SJSA1 (cell line): ENCODE measurements at places on chromosomes 5 and 9. TPM values are rescaled to one million over a fixed set of nuclear protein-coding genes. Genes with fewer than 3 reads are reported as not detected.

Gene LRRC70
- total RNA-seq = 0.71 and 1.1 TPM in 2 replicates

GRCh38 chr5:150489360-150490295 is 18.3 kb upstream of the NDST1 start:
- H3K4me3 ChIP-seq = no peak overlapping the region
- peak overlapping the region; percentile 59 for H3K27ac ChIP-seq
- H3K27me3 ChIP-seq = no peaks in the 10 kb centered on the region
- DNase-seq = no peak

Gene CEL
- total RNA-seq = 0.61 TPM in 1 of 2 replicates, not detected in the other

Gene CENPP
- 9.6 and 11.0 TPM in 2 replicates for total RNA-seq

- no peak overlapping the region for H3K4me3 ChIP-seq
- DNase-seq = no peak
- no peaks in the 10 kb centered on the region for H3K4me1 ChIP-seq
- H3K27me3 ChIP-seq = no peaks in the 10 kb centered on the region
- H3K27ac ChIP-seq = no peak overlapping the region
- H3K36me3 ChIP-seq = no peaks in the 10 kb centered on the region
These were observed 48.1 kb upstream of the TDRD7 start for GRCh38 chr9:97363661-97364299.

GRCh38 chr5:81779916-81780266 is 29.0 kb upstream of the SSBP2 start:
- H3K27me3 ChIP-seq = no peaks in the 10 kb centered on the region
- no peaks in the 10 kb centered on the region for H3K36me3 ChIP-seq
- H3K4me1 ChIP-seq = peaks cover 14% of the 10 kb centered on the region
- H3K4me3 ChIP-seq = no peak overlapping the region
- peak overlapping the region; percentile 39; the same call in 1 of the 2 replicates for H3K27ac ChIP-seq

DNA sequence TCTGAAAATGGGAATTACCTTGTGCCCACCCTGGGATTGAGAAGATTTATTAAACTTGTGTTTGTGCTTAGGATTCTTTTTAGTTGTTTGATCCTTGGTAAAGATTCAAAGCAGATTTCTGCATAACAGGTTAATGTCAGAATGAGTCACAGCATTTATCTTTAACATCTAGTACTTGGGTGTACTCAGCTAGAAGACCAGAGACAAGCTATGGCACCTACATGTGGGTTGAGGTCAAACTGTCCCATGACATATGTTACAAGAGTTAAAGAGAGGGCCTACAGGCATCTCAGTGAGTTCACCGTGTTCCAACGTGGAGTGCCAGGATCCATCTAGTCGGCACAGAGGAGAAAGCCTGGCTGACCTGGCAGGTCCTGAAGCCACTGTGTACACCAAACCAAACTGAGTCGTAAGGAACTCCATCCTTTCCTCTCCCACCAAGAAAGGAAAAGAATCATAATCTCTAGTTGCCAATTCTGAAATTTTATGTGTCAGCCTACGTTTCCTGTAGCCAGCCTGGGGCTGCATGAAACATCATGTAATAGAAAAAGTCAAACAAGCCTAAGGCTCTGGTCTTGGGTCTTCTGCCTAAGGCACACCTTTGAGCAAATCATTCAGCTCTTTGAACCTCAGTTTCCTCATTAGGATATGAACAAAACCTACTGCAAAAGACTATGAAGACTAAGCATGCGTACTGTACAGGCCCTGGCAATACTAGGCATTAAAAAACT is 73.7 kb downstream of the RCL1 start:
- no peaks in the 10 kb centered on the region for H3K36me3 ChIP-seq
- H3K4me3 ChIP-seq = no peak overlapping the region
- no peaks in the 10 kb centered on the region for H3K27me3 ChIP-seq
- no peak overlapping the region for H3K27ac ChIP-seq

GRCh38 chr9:108536836-108537601 is 318.8 kb downstream of the ACTL7B start:
- H3K27ac ChIP-seq = no peak overlapping the region
- no peaks in the 10 kb centered on the region for H3K36me3 ChIP-seq
- DNase-seq = no peak
- H3K4me3 ChIP-seq = no peak overlapping the region
- peaks cover 25% of the 10 kb centered on the region for H3K4me1 ChIP-seq

DNA sequence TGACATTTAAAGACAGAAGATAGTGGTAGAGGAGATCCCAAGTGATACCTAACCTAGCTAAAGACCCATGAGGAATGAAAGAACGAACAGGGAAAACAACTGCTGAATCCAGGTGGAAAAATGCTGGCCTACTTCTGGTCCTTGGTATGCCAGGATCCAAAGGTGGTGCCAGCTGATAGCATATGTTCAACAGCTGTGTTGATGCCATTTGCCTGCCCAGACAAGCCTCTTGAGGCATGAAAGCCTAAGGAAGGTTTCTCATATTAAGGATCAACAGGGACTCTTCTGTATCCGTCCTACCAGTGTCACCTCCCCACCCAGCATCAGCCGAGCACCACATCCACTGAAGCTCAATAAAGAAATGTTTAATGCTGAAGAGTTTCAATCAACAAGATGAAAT is 225.7 kb upstream of the DMRT1 start:
- H3K36me3 ChIP-seq = no peaks in the 10 kb centered on the region
- no peak overlapping the region for H3K27ac ChIP-seq
- H3K4me3 ChIP-seq = no peak overlapping the region
- no peaks in the 10 kb centered on the region for H3K27me3 ChIP-seq
- DNase-seq = no peak

GRCh38 chr5:108260117-108260857 is 121.6 kb downstream of the FBXL17 start:
- H3K27ac ChIP-seq = no peak overlapping the region
- no peaks in the 10 kb centered on the region for H3K36me3 ChIP-seq
- H3K4me1 ChIP-seq = peaks cover 6% of the 10 kb centered on the region
- H3K4me3 ChIP-seq = no peak overlapping the region

DNA sequence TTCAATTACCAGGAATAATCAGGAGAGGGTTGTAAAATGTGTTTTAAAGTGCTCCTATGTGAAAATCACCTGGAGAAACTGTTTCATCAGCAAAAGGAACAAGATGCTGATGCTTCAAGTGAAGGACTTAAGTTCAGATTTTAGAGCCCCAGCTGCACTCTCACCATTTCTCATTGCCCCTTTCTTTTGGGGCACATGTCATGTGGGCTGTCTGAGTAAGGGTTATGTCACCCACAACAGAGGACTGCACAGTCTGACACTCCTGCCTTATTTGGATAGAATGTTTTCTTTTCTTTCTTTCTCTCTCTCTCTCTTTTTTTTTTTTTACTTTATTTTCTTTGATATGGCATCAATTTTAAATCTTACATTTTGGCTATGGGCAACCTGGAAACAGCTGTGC is 204.1 kb upstream of the EFNA5 start:
- H3K4me3 ChIP-seq = no peak overlapping the region
- no peaks in the 10 kb centered on the region for H3K27me3 ChIP-seq
- no peak overlapping the region for H3K27ac ChIP-seq
- peaks cover 28% of the 10 kb centered on the region for H3K4me1 ChIP-seq

Gene MYMK
- total RNA-seq = not detected in 2 replicates

Gene NOXA1
- not detected in 2 replicates for total RNA-seq

DNA sequence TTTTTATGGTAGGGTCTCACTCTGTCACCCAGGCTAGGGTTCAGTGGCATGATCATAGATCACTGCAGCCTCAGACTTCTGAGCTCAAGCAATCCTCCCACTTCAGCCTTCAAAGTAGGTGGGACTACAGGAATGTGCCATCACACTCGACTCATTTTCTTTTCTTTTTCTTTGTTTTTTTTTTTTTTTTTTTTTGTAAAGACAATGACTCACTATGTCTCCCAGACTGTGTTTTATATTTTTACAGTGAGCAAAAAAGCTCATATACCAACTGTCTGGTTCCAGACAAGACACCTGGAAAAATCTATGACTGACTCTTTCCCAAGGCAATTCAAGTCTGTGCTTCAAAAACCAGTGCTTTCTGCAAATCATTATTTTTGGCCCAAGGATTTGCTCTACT is 10.8 kb upstream of the FOXD1 start:
- H3K27me3 ChIP-seq = no peaks in the 10 kb centered on the region
- no peak for DNase-seq
- H3K4me3 ChIP-seq = no peak overlapping the region
- H3K27ac ChIP-seq = no peak overlapping the region
- no peaks in the 10 kb centered on the region for H3K4me1 ChIP-seq

Gene INSL4
- total RNA-seq = 0.81 TPM in 1 of 2 replicates, not detected in the other

DNA sequence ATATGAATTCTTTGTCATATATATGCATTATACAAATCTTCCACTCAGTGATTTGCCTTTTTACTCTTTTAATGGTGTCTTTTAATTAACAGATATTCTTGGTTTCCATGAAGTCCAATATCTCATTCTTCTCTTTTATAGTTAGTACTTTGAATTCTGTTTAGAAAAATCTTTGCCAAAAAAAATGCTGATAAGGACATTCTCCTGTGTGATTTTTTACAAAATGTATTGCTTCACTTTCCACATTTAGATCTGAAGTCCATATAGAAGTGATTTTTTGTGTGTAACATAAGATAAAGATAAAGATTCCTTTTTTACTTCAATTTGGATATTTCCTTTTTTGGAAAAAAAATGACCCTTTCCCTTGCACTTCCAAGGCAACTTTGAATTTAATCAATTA is 50.3 kb downstream of the OTP start:
- DNase-seq = no peak
- H3K4me3 ChIP-seq = no peak overlapping the region
- no peaks in the 10 kb centered on the region for H3K36me3 ChIP-seq

GRCh38 chr5:172186114-172186695 is 1.8 kb downstream of the STK10 start:
- peak overlapping the region; percentile 60 for H3K27ac ChIP-seq
- H3K4me1 ChIP-seq = peaks cover 21% of the 10 kb centered on the region
- H3K4me3 ChIP-seq = peak overlapping the region; percentile 86
- DNase-seq = no peak

Gene MAMDC2
- total RNA-seq = not detected in 2 replicates

DNA sequence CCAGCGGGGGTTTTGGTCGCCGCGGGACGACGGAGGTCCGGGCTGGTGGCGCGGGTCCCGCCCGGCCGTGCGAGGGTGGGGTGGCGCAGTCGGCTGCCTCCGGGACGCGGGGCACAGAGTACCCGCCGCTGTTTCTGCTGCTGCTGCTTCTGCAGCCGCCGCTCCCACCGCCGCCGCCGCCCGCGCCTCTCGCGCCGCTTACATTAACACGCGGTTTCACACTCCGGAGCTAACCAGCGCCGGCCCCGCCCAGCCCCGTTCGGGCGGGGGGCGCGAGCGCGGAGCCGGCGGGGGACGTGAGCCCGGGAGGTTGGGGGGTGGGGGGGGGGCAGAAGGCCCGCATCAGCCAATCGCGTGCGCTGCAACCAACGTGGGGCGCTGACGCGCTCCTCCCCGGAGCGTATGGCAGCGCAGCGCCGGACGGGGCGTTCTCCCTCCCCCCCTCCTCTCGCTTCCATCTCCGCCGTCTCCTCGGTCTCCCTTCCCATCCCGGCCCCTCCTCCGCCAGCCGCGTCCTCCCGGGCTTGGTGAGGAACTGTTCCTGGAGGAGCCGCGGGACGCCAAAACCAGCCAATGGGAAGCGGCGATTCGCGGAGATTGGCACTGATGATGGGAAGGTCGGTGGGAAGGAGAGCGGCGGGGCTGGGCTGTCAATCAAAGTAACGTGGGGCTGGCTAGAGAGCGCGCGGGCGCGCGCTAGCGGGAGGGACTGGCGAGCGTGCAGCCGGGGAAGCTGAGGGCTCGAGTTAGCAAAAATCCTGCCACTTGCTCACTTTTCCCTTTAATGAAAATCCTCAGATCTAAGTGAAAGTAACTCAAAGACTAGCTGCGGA is at the start of gene TLE1:
Gene TLE1, minus strand, starts transcription at position 205 of the 833 bp plus-strand sequence. CDS start 1,307 bp downstream, outside the sequence.
- H3K27me3 ChIP-seq = no peaks in the 10 kb centered on the region
- H3K4me3 ChIP-seq = peak within 1 kb of the TSS; percentile 62
- peaks cover 34% of the 10 kb centered on the region for H3K4me1 ChIP-seq
- H3K36me3 ChIP-seq = peaks cover 11% of the 10 kb centered on the region
- peak; percentile 98 for DNase-seq

DNA sequence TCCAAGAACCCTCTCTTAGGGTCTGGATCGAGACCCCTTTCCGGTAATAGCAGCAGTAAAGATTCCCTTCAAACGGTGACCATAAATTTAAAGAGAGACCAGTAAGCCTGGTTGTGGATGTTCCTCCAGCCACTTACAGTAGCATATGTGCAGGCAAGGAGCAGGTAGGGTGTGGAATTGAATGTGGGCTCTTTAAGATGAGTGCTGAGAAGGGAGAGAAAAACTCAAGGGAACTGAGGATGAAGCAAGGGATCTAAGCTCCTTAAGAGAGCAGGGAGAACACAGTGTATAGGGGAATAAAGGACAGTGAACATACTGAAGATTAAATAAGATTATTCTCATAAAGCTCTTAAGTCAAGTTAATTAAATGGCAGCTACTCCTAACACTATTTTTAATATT is 51.3 kb downstream of the DPYSL3 start:
- no peak for DNase-seq
- peak overlapping the region; percentile 68; the same call in 1 of the 2 replicates for H3K27ac ChIP-seq
- no peaks in the 10 kb centered on the region for H3K36me3 ChIP-seq

- H3K27ac ChIP-seq = peak overlapping the region; percentile 32; the same call in 1 of the 2 replicates
- H3K27me3 ChIP-seq = no peaks in the 10 kb centered on the region
- peaks cover 16% of the 10 kb centered on the region for H3K4me1 ChIP-seq
- no peaks in the 10 kb centered on the region for H3K36me3 ChIP-seq
These were observed 59.1 kb downstream of the TLR4 start for GRCh38 chr9:117763314-117763713.

GRCh38 chr5:96821260-96821916 is 13.6 kb upstream of the ERAP1 start:
- H3K4me3 ChIP-seq = no peak overlapping the region
- no peaks in the 10 kb centered on the region for H3K36me3 ChIP-seq
- DNase-seq = peak; percentile 61
- H3K27me3 ChIP-seq = no peaks in the 10 kb centered on the region

Gene SHISAL2B
- total RNA-seq = not detected in 2 replicates

DNA sequence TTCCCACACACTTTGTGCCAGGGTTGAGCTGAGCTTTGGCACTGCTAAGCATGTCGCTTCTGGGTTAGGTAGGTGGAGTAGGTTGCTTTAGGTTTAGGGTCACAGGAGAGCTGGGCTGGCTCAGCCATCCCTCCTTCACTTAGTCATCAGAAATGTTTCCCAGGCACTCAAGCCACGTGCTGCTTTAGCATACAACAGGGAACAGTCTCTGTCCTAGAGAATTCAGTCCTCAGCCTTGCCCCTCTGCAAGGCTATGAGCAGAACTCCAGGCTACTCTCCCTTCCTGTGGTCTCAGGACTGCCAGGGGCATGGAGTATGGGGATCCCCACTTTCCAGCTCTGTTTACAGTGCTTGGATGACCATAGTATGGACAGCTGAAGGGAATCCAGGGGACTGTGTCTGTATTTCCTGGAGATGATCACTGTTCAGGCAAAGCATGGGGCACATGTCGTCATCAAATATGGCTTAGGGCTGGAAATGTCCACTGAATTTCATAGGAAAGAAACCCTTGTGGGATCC is 7.5 kb upstream of the ANKRD33B start:
- peak overlapping the region; percentile 77 for H3K27ac ChIP-seq
- H3K27me3 ChIP-seq = no peaks in the 10 kb centered on the region
- no peak overlapping the region for H3K4me3 ChIP-seq

GRCh38 chr9:90018688-90019087 is 413.9 kb downstream of the GADD45G start:
- no peak overlapping the region for H3K4me3 ChIP-seq
- no peaks in the 10 kb centered on the region for H3K27me3 ChIP-seq
- H3K27ac ChIP-seq = no peak overlapping the region
- no peak for DNase-seq

- H3K27ac ChIP-seq = no peak overlapping the region
- H3K4me1 ChIP-seq = no peaks in the 10 kb centered on the region
- H3K4me3 ChIP-seq = no peak overlapping the region
- no peaks in the 10 kb centered on the region for H3K27me3 ChIP-seq
These were observed 40.7 kb upstream of the LCP2 start for GRCh38 chr5:170338291-170338690.

GRCh38 chr9:130962418-130963316 is 23.6 kb upstream of the FIBCD1 start:
- 0 out of 2 replicates have a peak overlapping the region, but pooled peaks have one; percentile 6 for H3K27ac ChIP-seq
- H3K4me3 ChIP-seq = no peak overlapping the region
- no peaks in the 10 kb centered on the region for H3K27me3 ChIP-seq
- H3K4me1 ChIP-seq = peaks cover 12% of the 10 kb centered on the region
